ENCODE measurements at places on chromosomes 6 and 20.

DNA sequence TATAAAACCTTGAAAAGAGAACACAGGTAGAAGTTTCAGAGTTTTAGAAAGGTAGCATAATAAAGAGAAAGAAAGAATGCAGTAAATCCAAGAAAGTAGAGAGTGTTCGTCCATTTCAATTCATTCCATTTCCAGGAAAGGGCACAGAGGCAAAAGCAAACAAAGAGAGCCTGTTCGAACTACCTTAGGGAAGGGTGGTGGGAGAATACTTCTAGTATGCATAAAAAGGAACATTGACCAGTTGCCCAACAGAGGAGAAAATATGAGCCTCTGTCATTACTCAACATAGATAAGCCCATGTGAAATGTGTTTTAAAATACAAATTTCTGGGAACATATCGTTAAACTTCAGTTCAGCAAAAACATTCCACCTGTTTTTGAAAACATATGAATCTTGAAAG is 60.6 kb downstream of the CYP39A1 start:
- no peaks in the 10 kb centered on the region for H3K36me3 ChIP-seq
- no peak overlapping the region for H3K27ac ChIP-seq
- no peaks in the 10 kb centered on the region for H3K27me3 ChIP-seq
- DNase-seq: no peak
- H3K4me1 ChIP-seq: no peaks in the 10 kb centered on the region

DNA sequence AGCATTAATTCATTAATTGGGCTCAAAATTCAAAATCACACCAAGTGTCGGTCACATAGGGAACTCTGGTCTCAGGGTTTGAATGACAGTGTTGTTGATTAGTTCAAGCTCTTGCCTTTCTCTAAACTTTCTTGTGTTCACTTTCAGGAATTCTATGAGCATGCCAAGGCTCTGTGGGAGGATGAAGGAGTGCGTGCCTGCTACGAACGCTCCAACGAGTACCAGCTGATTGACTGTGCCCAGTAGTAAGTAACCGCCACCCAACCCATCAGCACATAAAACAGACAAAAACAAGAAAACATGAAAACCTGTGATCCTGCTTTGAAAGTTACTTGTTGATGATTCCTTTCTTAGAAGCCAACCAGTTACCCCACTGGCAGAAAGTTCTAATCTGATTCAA is 52.7 kb downstream of the GNAS start:
- H3K4me3 ChIP-seq: no peak overlapping the region
- no peaks in the 10 kb centered on the region for H3K27me3 ChIP-seq
- H3K27ac ChIP-seq: peak overlapping the region; percentile 15
- no peak for DNase-seq

- no peak overlapping the region for H3K27ac ChIP-seq
- DNase-seq: no peak
- no peaks in the 10 kb centered on the region for H3K27me3 ChIP-seq
- H3K4me3 ChIP-seq: no peak overlapping the region
- peaks cover 8% of the 10 kb centered on the region for H3K4me1 ChIP-seq
These were observed 262.1 kb downstream of the DLL1 start for GRCh38 chr6:170028629-170029345.

- H3K27ac ChIP-seq: no peak overlapping the region
- no peak overlapping the region for H3K4me3 ChIP-seq
- no peak for DNase-seq
- no peaks in the 10 kb centered on the region for H3K4me1 ChIP-seq
- peaks cover 57% of the 10 kb centered on the region for H3K27me3 ChIP-seq
These were observed 17.8 kb upstream of the SLC32A1 start for GRCh38 chr20:38706509-38706908.

DNA sequence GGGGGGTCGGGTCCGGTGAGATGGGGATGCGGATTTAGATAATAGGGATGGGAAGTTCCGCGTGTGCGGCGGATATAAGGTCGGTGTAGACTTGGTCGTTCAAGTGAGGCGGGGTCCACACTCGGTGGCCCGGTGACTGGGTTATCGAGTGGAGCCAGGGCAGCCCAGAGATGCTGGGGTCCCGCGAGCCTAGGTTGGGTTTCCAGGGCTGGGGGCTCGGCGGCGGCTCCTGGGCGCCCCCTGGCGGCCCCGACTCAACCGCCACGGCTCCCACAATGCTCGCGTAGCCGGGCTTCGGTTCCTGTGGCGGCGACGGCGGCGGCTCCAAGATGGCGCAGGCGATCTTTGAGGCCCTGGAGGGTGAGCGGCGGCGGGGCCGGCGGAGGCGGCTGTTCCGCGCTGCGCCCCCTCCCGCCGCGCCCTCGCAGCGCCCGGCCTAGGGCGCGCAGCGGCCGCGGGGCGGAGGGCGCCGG is at the start of gene ZNF341:
Gene ZNF341, plus strand, starts transcription at position 304 of the 473 bp plus-strand sequence. Its CDS starts 26 bp downstream, at position 330.
- peak within 1 kb of the TSS; percentile 94 for H3K27ac ChIP-seq
- no peaks in the 10 kb centered on the region for H3K27me3 ChIP-seq
- H3K4me3 ChIP-seq: peak within 1 kb of the TSS; percentile 72
- H3K4me1 ChIP-seq: no peaks in the 10 kb centered on the region

DNA sequence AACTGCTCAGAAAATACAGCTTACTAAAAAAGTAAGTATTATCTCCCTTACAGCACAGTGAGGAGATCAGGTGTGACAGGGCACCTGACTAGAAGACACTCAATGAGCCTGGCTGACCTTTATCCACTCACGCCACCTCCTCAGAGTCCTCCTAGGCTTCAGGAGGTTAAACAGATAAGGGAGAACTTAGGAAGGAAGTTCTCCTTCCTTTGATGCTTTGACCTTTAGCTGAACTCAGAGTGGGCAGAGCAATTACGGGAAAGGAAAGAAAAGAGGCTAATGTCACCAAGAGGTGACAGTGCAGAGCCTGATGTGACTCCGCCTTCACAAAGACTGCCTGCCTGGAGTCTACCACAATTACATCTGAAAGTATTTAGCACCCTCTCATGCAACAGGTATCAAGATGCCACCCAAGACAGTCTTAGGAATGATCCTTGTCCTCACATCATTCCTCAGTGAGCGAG is 36.7 kb downstream of the MAN1A1 start:
- no peaks in the 10 kb centered on the region for H3K27me3 ChIP-seq
- H3K27ac ChIP-seq: no peak overlapping the region
- H3K36me3 ChIP-seq: no peaks in the 10 kb centered on the region

GRCh38 chr20:63136296-63136695 is 79.6 kb downstream of the YTHDF1 start:
- H3K36me3 ChIP-seq: no peaks in the 10 kb centered on the region
- H3K4me3 ChIP-seq: no peak overlapping the region
- peak; percentile 39 for DNase-seq

DNA sequence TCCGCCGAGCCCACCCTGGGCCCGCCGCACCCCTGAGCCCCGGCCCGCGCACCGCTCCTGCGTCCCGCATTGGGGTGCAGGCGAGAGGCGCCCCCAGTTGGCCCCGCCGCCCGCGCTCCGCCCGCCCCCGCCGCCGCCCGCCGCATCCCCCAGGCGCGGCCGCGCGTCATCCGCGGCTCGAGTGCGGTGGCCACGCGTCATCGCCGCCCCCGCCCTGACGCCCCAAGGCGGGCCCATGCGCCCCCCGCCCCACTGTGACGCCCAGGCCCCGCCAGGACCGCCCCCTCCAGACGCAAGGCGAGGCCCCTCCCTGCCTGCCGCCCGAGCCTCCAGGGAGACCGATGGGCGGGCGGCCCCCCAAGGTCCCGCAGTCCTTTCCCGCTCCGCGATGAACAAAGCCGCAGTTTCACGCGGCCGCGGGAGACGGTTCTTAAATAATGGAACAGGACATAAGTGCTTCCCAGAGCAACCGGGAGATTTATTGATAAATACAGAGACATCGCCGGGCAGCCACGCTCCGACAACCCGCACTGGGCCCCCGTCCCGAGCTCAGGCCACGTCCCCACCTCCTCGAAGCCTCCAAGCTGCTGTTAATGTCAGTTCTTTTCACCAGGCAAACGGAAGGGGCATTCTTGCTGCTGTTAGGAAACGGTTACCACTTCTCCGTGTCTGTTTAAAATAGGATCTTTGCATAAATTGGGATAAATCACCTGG is at the start of gene ANKRD60:
Gene ANKRD60, minus strand, starts transcription at position 170 of the 714 bp plus-strand sequence. Its CDS starts 0 bp downstream, at position 170.
- peak within 1 kb of the TSS; percentile 47 for H3K4me3 ChIP-seq
- H3K27me3 ChIP-seq: peaks cover 45% of the 10 kb centered on the region
- no peak within 1 kb of the TSS for H3K27ac ChIP-seq
- DNase-seq: no peak

DNA sequence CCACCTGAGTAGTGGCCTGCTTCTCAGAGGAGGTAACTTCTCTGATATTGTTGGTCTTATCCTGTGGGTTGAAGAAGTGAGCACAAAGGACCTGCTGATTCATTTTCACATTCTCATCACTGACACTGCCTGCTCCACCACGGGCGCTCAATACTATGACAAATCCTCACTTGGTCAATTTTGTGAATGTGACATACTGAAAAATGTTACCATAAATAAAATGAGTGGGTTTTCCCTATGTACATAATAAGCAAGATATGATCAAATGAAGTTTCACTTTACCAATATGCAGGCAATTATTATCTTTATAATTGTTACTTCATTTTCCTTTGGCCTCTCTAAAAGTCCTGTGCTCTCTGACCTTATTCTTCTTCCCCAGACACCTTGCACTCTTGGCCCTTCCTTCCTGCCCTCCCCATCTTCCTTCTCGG is 71.5 kb upstream of the RIPOR2 start:
- peaks cover 8% of the 10 kb centered on the region for H3K4me1 ChIP-seq
- H3K27ac ChIP-seq: peak overlapping the region; percentile 94
- no peaks in the 10 kb centered on the region for H3K27me3 ChIP-seq
- no peak overlapping the region for H3K4me3 ChIP-seq
- DNase-seq: no peak

DNA sequence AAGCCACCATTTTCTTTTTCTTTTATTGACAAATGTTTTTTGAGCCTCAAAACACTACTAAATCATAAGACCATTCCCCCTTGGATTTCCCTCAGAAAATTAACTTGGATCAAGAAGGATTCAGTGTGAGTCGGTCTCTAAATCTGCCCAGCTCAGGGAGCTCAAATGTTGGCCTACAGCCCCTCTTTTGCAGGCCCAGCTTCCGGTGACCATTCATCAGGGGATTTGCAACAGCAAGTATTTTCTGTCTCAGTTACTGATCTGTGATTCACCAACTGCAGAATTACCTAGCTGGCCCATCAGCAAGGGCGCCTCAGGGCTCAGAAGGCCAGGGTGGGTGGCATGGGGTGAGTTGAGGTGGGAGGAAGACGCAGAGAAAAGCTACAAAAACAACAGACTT is 318.1 kb downstream of the CDC5L start:
- DNase-seq: no peak
- no peaks in the 10 kb centered on the region for H3K4me1 ChIP-seq

DNA sequence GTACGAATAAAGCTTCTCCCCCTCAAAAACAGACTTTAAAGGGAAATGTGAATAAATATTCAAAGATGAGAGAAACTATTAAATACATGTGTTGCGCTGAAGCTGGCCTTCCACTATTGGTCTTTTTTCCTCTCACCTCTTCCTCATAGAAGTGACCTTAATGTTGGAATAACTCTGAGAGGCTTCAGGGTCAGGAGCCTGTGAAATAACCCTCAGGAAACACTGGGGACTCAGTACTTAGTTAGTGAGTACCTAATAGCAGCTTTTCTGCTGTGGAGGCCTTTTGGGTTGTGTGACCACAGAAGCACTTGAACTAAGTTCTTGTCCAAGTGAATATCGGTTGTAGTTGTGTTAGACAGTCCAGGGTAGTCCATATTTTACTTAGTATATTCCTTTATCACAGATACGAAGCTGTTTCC is 799 bp upstream of the SHPRH start:
- DNase-seq: no peak
- H3K36me3 ChIP-seq: no peaks in the 10 kb centered on the region
- no peaks in the 10 kb centered on the region for H3K4me1 ChIP-seq
- no peaks in the 10 kb centered on the region for H3K27me3 ChIP-seq
- H3K27ac ChIP-seq: peak overlapping the region; percentile 95

DNA sequence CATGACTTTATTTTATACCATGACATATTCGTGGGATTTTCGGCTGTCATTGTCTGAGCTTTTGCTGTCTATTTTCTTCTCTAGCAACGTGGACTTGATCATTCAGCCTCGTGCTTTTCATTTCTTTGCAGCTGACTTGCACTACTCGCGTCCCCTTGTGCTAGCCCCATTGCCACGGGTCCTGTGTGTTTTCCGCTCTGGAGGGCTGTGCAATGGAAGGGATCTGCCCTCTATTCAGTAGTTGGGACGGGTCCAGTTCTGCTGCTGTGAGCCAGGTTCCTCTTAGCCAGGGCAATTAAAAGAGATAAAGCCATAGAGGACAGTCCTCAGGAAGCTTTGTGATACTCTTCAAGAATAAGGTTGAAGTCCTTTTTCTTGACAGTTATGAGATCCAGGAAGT is 17.6 kb downstream of the NEDD9 start:
- no peaks in the 10 kb centered on the region for H3K27me3 ChIP-seq
- peak overlapping the region; percentile 84 for H3K27ac ChIP-seq
- H3K4me3 ChIP-seq: peak overlapping the region; percentile 1
- DNase-seq: no peak

- no peak overlapping the region for H3K4me3 ChIP-seq
- H3K36me3 ChIP-seq: no peaks in the 10 kb centered on the region
- H3K27me3 ChIP-seq: no peaks in the 10 kb centered on the region
- no peak overlapping the region for H3K27ac ChIP-seq
- H3K4me1 ChIP-seq: peaks cover 6% of the 10 kb centered on the region
These were observed 37.9 kb downstream of the CDH26 start for GRCh38 chr20:59996108-59996507.
